ENCODE measurements at places on chromosomes 5 and 9.
A peak's percentile ranks its signal among the peaks of the same experiment; 100 is the strongest.

DNA sequence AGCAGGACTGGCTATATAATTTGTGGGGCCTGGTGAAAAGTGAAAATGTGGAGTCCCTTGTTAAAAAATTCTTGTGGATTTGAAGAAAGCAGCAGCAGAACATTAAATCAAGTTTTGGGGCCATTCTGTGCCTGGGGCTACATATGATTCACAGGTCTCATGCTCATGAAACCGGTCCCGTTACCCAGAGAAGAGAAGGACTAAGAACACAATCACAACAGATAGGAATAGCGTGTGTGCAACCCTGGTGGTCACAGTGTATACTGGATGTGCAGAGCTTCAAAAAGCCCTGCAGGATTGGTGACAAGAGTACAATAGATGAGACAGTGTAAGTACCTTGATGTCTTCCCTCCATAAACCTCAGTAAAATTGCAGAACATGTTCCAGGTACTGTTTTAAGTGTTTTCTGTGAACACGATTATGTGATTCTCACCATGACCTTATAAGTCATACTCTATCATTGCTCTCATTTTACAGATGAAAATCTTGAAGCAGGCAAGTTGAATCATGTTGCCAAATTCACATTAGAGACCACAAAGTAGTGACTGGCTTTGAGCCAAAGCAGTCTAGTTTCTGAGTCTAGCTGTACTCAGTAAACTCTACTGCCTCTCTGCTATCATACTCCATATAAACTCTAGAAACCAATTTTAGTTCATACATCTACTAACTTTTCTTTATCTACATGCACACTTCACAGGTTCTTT lies 636.5 kb downstream of the TAF11L14 start:
- DNase-seq: no peak

DNA sequence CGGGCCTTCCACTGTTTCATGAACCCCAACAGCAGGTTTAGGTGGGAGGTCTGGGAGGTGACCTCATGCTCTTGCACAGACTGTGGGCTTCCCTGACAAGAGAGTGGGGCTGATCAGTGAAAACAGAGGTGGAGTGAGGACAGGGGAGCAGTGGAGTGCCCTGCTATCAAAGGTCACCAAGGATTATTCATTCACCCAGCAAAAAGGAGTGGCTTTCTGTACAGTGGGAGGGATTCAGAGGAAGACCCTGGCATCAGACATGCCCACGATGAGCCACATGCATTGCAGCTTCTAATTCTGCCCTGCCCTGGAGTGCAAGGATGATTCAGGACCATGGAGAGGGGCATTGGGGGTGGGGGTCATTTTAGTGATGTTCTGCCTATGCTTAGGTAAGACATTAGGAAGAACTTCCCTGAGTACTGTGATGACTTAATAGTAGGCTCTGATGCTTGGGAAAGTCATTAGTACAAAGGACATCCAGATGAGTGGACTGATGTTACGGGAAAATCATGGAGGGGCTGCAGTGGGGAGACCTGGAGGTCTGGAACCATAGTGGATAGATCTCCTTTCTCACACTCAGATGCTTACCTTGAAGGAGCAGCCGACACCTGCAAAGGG lies 12.8 kb downstream of the TRAF1 start:
- no peak for DNase-seq

- DNase-seq: no peak
Measured at GRCh38 chr5:146205499-146206202, 2.2 kb downstream of the RBM27 start.

GRCh38 chr5:116573279-116573701 lies 1.3 kb downstream of the SEMA6A start:
- no peak for DNase-seq

DNA sequence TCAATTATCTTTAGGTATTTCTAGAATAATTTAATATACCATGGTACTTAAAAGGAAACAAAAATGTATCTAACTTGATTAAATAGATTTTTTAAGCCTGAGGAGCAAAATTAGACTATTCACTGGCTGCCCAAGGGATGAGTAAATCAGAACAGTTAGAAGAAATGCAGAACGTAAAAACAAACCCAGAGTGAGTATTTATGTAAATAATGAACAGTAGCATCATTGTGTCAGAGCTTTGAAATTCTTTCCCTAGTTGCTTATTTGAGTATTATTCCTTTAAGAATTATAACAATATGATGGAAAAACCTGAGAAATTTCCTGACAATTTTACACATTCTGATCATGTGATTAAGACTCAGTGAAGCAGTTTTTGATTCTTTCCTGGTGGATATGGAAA lies 200.9 kb downstream of the GDNF start:
- DNase-seq: no peak

DNA sequence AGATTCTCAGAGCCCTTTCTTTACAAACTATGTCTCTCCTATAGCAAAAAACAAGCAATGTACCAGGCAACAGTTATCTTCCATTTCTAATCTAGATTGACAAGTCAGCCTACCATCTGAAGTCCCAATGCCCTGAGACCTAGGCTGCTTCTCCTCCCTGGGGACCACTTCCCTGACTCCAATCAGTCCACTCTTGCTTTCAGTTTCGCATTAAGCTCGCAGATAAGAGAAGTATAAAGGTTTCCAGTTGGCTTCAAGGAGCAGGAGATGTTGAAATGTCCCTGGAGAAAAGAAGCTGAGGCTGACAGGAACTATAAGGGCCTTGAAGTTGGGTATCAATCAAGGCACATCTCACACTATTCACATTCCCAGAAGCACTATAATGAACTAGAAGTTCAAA lies 32.3 kb downstream of the ERP44 start:
- DNase-seq: peak; percentile 72

- DNase-seq: no peak
Measured at GRCh38 chr9:136244122-136244968, 1.3 kb downstream of the QSOX2 start.

DNA sequence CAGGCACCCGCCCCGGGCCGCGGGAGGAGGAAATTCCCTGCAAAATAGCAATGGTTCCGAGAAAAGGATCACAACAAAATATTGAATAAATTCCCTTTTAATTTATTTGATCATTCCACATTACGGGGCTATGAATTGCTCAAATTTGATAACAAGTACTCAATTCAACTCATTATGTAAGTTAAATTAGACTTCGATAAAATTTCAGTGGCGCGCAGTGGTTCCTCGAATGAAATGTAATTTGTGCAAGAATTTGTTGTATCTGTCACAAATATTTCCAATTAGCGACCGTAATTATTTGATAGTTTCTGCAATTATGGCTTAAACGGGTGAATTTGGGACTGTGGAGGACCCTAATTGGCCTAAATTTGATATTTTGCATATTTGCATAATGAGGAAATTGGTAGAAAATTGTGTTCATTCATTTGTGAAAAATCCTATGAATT lies 76.0 kb upstream of the TBCA start:
- DNase-seq: no peak

DNA sequence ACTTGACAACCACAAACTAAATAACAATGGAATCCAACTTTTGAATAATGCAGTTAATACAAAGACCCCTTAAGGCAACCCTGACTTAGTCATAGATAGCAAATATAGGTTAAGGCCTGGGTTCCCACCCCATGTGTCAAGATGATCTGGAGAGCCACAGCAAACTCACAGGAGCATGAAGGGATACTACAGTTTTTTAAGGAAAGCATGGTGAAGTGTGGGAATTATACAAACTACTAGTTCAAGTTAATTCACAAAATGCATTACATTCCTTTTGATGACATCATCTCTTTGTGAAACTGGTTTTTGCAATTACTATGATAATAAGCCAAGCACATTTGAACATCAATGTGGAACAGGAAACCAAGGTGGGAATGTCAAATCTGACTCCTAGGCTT lies 50.6 kb downstream of the LHFPL2 start:
- no peak for DNase-seq

DNA sequence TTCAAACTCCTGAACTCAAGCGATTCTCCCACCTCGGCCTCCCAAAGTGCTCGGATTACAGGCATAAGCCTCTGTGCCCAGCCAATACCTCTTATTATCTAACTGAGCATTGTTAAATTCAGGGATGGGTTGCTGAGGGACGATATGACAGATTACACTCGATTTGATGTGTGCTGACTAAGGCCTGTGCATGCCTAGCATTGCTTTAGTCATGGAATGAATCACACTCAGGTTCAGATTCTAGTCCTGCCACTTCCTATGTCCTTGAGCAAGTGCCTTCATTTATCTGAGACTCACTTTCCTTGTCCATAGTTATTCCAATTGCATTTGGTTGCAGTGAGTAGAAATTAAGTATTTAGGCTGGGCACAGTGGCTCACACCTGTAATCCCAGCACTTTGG lies 19.5 kb downstream of the THBS4 start:
- no peak for DNase-seq

Measured in suppressor macrophage treated with lipopolysaccharide for 4 hours (primary cell).